Progenitor cell of endocrine pancreas (in vitro differentiated cells): ENCODE measurements at places on chromosomes 2 and 18.

- DNase-seq: no peak
Observed at GRCh38 chr2:46923041-46923528, 7.5 kb upstream of the MCFD2 start.

DNA sequence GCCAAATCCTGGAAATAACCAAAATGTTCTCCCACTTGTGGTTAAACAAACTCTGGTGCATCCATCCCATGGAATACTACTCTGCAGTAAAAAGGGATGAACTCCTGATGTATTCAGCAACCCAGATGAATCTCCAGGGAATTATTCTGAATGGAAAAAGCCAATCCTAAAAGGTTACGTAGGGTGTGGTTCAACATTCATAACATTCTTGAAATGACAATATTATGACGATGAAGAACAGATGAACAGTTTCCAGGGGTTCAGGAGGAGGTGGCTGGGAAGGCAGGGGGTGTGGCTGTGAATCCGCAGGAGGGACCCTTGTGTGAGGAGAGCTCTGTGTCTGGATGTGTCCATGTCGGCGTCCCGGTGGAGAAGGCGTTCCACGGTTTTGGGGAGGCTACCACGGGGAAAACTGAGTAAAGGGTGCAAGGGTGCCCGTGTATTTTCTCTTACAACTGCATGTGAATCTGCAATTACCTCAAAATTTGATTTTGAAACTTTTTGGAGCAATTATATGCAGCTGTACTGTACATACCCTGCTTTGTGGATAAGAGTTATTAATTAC, 47.3 kb downstream of the KCNG2 start:
- no peak for DNase-seq

- no peak for DNase-seq
Observed at GRCh38 chr2:82780050-82780449, 1679.0 kb downstream of the SUCLG1 start.

DNA sequence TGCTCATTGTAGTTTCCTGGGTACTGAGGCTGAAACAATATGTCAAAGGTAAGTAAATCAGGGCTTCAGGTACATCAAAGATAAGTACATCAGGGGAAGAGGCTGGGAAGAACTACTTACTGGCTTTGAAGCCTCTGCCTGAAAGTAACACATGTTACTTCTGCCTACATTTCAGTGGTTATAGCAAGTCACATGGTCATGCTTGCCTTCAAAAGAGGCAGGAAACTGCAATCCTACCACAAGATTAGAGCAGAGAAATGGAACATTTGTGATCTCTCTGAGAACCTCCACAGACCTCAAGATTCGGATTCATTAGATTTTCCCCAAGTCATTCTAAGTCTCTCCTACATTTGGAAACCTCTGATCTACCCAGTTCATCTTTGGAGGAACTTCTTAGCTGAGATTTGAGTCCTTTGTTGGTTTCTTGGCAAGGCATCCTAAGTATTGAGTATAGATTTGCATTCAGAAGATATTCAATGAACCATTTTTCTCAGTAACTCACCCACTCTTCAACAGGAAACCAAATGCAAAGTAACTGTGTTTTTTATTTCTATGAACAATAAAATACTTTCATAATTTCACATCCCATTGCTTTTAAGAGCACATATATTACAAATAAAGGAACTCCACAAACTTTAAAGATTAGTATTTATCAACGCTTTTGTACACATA, 48.5 kb upstream of the CCDC195 start:
- no peak for DNase-seq

- no peak for DNase-seq
Observed at GRCh38 chr2:188511346-188511745, 219.7 kb downstream of the GULP1 start.
